AG10803 (cell line): ENCODE measurements at places on chromosomes 5 and 9.

GRCh38 chr5:129399069-129399468, 61.0 kb upstream of the ADAMTS19 start:
- no peak for DNase-seq

DNA sequence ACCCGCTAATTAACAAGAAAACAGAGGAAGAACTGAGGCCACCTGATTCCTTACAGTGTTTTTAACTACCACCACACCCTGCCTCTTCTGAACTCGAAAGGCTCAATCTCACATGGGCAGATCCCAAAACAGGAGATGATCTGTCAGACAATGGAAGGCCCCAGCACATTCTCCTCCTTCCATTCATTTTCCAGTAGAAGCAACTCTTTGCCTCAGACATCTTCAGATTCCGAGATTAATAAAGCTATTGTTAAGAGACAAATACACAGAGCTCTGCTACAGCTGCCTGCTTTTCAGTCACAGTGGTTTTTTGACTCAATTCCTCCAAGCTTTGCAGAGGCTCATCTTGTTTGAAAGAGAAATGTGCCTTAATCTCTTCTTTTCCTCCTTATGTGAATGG, 127.2 kb upstream of the ADAMTSL1 start:
- DNase-seq, result no peak

DNA sequence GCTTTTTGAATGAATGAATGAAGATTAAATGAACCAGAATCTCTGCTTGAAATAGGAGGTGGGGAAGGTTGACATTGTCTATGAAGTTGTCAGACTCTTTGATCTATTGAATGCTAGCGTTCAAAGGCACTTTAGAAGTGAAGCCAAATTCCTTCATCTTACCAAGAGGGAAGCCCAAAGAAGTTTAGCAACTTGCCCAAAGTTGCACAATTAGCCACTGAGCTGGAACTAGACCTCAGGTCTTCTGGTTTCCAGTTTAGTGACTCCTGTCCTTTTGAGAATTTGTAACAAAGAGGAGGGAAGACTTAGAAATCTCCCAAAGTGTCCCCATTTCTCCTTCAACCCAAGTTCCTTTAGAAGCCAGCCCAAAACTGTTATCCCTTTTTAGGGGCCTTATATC, 20.7 kb upstream of the SLC1A3 start:
- peak; percentile 25 for DNase-seq

- DNase-seq, result no peak
These were observed 138.1 kb downstream of the NXNL2 start for GRCh38 chr9:88672874-88673689.

DNA sequence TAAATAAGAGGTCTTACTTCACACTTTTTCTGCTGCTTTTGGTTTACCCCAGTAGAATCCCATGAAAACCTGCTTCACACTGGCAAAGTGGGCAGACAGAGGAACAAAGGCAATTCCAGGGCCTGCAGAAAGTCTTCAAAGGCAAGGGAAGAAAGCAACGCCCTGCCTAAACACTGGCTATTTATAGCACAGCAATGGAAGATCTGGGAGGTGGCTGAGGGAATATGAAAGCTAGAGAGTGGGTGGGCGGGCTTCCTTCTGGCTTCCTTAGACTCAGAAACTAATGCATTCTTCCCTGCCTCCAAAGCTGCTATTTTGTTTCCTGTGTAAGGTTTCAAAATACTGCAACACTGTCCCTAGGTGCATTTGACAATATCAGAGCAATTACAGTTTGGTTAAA, 46.8 kb downstream of the ELAVL2 start:
- DNase-seq, result no peak

DNA sequence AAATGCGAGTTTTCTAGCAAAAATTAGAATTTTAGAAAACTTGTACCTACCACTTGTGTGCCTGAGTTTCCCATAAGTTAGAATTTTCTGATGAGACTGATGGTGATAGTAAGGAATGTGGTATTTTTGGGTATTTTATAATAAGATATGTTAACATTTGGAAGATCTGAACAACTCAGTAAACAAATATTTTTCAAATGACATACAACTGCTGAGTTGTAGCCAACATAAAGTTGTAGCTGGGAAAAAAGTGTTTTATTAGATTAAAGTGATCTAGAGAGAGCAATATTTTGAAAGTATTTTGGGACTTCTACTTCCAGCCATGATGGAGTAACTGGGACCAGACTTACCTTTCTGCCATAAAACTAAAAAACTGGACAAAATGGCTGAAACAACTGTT, 37.9 kb downstream of the GEMIN5 start:
- peak; percentile 42 for DNase-seq

GRCh38 chr9:16344343-16344742, 526.1 kb downstream of the BNC2 start:
- peak; percentile 93 for DNase-seq
